ENCODE measurements at places on chromosomes 2 and 18.

GRCh38 chr2:168662651-168663208 is 139.7 kb upstream of the NOSTRIN start:
- DNase-seq: no peak

DNA sequence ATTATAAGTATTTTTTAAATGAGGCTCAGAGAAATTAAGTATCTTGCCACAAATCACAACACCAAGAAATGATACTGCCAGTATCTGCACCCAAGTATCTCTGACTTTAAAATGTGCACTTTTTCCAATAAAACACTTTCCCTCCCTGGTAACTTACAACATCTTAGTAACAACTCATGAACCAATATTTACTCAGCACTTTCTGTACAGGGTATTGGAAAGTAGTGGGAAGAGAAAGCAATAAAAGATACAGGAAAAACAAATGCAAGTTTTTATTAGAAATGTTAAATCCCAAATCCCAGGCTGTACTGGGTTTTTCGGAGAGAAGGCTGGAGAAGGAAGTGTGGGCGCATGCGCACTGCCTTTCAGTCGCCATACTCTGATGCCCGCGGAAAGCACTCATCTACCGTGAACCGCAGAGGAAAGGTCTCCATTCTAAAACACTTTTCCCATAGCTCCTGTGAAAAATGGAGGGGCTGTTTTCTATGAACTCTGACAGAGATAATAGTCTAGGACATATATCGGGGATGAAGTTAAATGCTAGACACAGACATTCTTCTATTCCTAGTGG is 52.1 kb downstream of the L3MBTL4 start:
- DNase-seq: no peak

DNA sequence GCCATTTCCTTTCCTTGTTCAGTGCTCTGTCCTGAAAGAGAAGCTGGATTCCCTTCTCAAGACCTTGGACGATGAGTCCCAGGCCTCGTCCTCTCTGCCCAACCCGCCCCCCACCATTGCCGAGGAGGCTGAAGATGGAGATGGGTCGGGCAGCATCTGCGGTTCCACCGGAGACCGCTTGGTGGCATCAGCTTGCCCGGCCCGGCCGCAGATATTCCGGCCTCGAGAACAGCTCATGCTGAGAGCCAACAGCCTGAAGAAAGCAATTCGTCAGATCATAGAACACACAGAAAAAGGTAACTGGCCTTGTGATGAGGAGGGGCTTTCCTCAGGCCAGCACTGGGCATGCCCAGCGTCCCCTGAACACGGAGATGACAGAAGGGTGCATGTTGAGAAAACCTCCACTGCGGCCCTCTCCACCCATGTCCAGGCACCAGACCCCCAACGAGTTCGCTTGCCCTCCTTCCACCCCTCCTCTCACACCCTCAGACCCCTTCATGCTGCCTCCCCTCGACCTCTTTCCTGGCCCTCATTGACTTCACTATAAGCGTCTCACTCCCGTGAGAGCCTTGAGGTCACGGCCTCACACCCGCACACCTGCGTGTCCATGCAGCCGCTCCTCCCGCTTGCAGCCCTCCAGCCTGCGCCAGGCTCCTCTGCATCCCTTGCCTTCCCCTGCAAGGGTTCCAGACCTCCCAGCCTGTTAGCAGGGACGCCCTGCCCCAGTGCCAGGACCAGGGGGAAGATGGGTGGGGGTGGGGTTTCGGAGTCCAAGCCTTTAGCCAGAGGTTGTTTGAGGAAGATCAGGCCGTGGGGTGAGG is 95.0 kb downstream of the DGKD start:
- DNase-seq: no peak

DNA sequence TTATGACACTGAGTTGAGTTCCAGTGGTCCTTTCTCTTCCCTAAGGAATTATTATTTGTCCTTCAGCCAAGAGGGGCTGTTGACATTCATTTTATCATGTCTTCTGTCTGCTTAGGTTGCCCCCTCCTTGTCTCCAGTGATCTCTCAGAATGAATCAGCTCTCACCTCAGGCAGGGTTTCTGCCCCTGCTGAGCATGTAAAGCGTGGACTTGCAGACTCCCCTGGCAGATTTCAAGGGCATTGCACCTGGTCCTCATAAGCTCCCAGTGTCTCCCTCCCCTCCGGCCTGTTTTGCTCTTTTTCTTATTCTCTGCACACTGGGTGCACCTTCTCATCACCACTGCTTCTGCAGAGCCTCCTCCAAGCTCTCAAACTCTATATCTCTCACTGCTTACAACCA is 188.4 kb downstream of the KCNS3 start:
- DNase-seq: no peak

DNA sequence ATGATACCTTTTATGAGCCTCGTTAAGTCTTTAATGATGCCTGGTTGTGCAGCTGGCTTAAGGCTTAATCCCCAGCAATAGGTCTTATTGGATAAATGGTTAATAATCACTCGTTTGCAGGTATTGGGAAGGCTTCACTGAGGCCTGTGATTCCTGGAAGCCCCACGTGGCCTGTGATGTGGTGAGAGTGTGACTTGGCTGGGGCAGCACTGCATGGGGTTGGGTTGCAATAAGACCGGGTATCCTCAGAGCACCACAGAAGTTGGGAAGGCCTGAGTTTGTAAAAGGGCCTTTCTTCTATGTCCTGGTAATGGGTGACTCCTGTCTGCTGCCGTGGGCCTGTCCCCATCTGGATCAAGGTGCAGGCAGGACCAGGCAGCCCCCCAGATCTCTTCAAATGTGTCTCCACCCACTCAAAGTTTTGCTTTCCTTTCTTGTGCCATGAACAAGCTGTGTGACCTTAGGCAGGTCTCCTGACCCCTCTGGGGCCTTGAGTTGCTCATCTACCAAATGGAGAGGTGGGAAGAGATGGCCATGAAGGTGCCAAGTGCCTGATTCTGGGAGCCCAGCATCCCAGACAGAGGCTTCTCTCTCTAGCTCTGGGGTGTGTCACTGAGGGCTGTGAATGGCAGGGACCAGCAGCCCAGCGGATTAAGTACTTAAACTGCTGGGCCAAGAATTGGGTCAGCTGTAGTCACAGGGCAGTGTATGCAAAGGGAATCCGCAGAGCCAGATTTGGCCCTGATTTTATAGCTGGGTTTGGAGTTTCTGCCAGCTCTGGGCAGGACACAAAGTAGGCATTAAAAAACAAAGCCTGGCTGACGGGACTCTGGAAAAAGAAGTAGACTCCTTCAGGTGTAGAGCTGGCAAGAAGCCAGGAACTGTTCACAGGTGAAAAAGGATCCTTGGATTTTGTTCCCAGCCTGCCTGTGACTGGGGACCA is 24.4 kb downstream of the LBH start:
- DNase-seq: no peak

DNA sequence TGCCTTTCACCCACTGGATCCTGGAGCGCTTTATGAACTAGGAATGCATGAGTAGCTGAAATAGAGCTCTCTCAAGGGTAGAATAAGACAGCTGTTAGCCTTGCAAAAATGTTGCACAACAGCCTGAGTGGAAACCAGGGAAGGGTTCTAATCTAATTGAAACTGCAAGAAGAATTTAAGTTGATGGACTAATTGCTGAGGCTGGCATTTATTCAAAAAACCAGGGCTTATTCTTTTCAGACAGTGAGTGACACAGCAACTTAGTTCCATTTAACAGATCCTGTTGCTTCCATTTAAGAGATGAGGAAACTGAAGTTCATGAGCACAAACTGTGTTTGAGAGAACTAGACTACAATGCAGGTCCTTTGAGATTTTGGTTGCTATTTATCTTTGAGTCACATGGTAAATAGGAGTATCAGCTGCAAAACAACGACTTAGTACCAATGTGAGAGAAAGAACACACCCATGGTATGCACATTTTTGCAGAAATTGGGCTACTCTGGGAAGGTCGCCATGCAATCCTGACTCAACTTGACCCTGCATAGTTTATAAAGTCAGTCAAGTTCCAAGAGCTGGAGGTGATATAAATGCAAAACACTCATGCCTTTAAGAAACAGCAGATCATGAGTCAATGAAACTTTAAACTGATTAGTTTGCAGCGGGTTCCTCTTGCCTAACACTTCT is 76.4 kb upstream of the PARD3B start:
- no peak for DNase-seq

DNA sequence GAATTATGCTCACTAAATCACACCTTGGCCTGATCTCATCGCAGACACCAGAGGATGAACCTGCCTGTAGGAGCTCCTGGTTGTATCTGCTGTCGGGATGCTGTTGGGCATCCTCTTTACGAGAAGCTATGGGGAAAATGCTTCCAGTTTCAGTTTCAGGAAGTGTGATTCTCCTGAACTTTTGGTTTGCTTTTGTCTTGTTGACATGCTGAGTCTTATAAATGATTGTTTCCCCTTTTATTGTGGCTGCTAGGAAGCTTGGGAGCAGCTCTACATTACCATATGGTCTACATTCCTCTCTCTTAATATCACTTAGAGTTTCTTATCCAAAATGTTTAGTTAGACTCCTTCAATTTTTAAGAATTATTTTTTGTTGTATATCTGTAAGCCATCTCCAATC is 227.5 kb downstream of the MTX2 start:
- DNase-seq: no peak

- no peak for DNase-seq
Measured at GRCh38 chr18:73093687-73094250, 226.0 kb upstream of the NETO1 start.

DNA sequence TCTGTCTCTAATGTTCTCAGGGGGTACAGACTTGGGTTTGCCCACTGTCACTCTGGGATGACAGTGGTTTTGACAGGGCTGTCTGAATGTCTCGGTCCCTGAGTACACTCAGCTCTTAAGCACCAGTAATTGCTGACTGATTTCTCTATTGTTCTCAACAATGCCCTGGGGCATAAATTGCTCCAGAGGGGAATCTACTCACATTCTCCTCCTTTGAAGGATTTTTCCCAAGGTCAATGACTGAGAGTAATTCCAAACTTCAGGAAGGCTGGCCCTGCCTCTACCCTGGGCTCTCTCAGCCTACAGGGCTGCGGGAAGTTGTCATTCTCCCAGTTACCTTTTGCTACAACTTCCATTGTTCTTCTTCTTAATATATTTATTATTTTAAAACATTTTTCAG is 36.5 kb downstream of the MC2R start:
- DNase-seq: no peak

- DNase-seq: no peak
Measured at GRCh38 chr2:187890690-187891089, 336.5 kb upstream of the TFPI start.

GRCh38 chr18:76978616-76979015 is 154.0 kb downstream of the MBP start:
- DNase-seq: no peak

- DNase-seq: no peak
Measured at GRCh38 chr2:9375857-9376428, 47.4 kb downstream of the ITGB1BP1 start.

GRCh38 chr2:129907256-129907998 is 72.0 kb upstream of the RAB6C start:
- DNase-seq: no peak

GRCh38 chr2:182971820-182972547 is 66.3 kb downstream of the NCKAP1 start:
- DNase-seq: no peak

- DNase-seq: no peak
Measured at GRCh38 chr18:48493434-48494230, 45.2 kb upstream of the CTIF start.

- DNase-seq: no peak
Measured at GRCh38 chr2:8172661-8173060, 509.2 kb upstream of the ID2 start.

GRCh38 chr2:85705680-85706039 is 11.5 kb downstream of the GNLY start:
- DNase-seq: no peak

GRCh38 chr18:23032030-23032582 is 99.0 kb downstream of the RBBP8 start:
- no peak for DNase-seq

- no peak for DNase-seq
Measured at GRCh38 chr2:141468761-141469160, 662.1 kb downstream of the LRP1B start.

DNA sequence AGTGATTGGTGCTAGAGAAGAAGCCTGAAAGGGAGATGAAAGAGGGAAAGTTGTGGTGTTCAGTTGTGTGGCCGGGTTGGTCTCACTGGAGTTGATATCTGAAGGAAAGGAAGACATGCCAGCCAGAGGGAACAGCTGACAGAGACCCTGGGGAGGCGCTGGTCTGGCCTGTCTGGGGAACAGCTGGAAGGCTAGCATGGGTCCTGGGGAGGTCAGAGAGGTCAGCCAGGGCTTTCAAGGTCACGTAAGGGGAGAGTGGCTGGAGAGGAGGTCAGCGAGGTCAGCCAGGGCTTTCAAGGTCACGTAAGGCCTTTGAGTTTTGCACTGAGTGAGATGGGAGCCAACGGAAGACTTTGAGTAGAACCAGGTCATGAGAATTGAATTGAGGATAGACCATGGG is 11.0 kb downstream of the DYSF start:
- DNase-seq: no peak

DNA sequence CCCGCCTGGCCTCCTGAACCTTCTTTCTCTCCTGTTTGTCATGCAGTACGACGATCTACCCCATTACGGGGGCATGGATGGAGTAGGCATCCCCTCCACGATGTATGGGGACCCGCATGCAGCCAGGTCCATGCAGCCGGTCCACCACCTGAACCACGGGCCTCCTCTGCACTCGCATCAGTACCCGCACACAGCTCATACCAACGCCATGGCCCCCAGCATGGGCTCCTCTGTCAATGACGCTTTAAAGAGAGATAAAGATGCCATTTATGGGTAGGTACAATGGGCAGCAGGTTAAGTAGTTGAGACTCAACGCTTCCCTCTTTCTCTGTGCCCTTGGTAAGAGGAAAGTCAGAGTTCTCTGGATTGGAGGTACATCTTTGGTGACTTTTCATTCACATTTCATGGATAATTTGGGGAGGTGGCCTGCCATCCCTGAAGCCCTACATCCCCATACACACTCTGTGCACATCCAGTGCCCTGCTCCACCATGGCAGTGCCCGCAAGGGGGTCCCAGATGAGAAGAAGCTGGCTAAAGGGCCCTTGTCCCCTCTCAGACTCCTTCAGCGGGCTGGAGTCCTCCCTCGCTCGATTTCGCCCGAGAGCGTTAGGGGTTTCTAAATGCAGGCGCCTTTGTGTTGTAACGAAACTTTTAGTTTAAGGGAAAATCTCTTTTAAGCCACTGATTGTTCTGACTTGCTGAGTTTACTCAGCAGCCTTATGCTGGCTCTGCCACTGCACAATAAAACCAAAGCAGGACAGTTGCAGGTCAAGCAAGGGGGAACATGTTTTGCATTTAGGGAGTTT is 3.0 kb downstream of the MEIS1 start:
- no peak for DNase-seq

DNA sequence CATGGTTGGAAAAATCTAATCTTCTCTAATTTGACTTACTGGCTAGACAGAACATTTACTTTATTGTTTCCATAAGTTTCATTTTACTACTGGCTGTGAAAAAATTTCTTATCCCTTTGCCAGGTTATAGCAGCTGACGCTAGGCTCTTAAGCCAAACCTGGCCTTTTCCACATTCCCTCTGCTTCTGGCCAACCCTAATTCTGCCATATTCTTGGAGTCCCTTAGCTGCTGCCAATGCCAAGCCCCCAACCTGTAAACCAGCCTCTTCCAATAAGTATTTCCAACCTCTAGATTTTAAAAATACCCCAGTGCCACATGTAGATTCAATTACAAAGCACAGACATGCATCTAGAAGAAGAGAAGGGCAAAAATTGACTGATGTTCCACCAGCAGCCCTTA is 452.3 kb upstream of the MEX3C start:
- DNase-seq: no peak

All from GM19239 (cell line).